Astrocyte of the spinal cord (primary cell): ENCODE measurements at places on chromosomes 11 and 22.

DNA sequence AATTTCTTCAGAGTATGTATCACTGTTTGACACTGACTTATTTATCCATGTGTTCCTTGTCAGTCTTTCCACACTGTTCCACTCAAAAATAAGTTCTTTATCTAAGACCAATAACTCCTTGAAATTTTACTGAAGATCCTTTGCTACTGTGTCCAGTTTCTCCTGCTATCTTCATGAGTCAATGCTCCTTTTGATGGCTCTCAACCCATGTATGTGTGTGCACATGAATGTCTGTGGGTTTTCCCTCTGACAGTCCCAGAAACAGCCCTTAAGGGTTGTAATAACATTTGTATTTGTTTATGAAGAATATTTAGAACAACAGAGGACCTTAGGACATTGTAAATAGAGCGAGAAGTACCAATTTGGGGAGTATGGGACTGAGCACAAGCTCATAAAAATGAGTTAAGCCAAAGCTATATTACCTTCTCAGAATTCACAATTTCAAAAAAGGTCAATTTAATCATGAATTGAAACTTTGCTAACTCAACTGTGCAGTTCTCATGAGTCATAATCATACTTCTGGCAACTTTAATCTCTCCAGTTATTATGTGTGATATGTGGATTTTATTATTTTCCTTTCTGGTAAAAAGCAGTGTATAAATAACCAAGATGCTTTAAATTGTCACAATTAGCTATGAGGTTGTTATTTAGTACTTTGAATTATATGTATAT lies 533.6 kb downstream of the CNTN5 start:
- DNase-seq: no peak

- DNase-seq: no peak
Measured at GRCh38 chr22:29342577-29343312, 27.2 kb upstream of the RASL10A start.

GRCh38 chr22:46068593-46069491 lies 81.5 kb upstream of the PPARA start:
- DNase-seq: peak; percentile 85

- no peak for DNase-seq
Measured at GRCh38 chr11:73989156-73989555, 6.5 kb upstream of the UCP2 start.

DNA sequence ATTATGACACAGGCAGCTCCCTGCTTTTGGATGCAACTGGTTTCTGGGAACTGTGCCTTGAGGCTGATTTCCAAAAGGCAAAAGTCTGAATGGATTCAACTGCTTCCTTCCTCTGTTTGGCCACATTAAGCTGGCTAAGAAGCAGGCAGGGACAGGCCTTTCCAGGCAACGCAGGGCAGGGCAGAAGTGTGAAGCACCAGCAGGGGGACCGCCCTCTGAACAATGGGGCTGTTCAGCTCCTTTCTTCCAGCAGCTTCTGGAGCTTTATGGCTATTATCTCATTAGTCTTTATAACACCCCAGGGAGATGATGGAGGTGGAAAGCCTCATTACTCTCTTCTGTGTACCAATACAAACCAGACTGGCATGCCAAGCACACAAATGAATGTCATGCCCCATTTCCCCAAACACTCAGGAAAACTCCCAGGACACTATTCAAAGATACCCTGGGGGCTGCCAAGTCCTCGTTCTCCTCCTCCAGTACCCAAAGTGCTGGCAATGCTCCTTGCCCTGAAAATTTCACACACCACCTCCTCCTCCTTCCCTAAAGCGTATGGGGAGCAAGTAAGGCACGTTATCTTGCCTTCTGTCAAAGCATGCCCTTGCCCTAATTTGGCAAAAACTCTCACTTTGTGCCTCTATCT lies 21.3 kb downstream of the MORC2 start:
- no peak for DNase-seq

DNA sequence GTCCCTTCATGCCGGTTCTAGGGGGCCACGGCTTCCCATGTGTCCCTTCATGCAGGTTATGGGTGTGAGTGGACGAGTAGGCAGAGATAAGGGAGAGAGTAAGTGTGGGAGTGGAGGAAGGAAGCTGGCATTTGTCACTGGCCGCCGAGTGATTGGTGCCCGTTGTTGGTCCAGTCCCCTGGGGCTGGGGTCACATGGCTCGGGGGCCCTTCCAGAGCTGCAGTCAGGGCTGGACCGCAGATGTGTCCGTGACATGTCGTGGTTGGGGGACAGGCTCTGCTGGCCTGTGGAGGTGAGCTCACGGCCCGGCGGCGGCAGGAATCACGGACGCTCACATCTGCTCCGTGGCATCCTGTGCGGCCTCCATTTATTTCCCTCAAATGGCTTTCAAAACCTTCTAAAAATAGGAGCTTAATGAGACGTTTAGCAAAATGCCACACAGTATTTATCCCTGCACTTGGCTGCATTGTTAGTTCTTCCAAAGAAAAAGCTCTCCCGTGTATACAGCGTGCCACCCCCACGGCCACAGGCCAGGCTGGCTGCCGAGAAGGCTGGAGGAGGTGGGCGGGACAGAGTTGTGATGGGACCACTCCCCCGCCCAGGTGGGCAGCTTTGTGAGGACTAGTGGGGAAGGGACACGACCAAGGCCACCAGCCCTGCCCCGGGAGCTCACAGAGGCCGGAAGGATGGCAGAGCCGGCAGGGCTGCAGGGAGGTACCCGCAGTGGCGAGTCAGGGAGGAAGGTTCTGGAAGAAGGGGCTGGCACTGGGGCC lies 386.7 kb downstream of the TBC1D22A start:
- no peak for DNase-seq

- DNase-seq: no peak
Measured at GRCh38 chr22:39298241-39298987, 21.0 kb downstream of the RPL3 start.

GRCh38 chr11:122843281-122844141 lies 5.2 kb downstream of the CRTAM start:
- DNase-seq: no peak

- peak; percentile 72 for DNase-seq
Measured at GRCh38 chr11:27718863-27719545, 18.7 kb upstream of the BDNF start.

DNA sequence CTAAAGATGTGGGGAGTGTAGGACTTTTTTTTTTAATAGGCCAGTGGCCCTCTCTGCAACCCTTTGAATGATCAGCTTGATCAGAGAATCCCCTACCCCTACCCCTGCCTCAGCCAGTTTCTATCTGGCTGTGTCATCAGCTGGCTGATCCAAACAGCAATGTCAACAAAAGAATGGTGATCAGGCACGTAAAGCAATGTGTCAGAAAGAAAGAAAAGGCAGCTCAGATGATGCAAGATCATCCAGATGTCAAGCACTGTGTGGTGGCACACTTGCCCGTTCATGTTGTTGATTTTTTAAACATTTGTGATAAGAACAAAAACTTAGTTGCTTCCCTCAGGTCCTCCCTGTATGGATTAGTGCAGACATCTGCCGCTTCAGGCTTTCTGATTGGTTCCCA lies 26.3 kb upstream of the EHF start:
- no peak for DNase-seq

DNA sequence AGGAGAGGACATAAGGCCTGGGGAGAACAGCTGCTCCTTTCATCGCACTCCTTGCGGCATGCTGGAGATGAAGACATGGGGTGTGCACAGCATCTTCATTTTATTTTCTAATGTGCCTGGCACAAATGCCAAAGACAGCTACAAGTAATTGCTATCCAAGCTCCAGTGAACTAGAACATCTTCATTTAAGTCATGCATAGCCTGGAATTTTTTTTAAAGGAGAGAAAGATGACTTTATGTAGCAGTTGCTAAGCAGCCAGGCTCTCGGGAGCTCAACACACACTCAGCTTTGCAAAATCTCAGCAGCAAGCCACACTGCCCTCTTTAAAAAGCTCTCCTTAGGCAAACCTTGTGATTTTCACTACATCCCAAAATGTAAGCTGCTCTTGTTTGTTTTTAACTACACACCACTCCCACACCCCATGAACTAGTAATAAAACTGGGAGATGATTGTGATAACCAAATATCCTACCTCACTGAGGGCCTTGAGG lies 164.5 kb upstream of the POU2AF2 start:
- peak; percentile 21 for DNase-seq

DNA sequence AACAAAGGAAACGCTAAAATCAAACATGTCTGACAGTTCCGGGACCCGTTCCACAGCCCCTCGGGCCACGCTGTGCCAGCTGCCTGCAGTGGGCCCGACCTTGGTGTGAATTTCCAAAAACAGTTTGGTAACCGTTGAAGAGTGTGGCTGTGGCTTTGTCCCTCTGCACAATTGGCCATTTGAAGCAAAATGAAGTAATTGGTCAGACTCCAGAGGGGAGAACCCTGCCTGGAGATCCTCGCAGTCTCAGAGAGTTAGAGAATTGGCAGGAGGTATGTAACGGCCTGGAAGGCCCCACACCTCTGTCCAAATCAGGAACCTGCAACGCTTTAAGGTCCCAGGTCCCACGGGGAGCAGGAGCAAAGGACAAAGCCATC lies 26.3 kb downstream of the TRMU start:
- no peak for DNase-seq

DNA sequence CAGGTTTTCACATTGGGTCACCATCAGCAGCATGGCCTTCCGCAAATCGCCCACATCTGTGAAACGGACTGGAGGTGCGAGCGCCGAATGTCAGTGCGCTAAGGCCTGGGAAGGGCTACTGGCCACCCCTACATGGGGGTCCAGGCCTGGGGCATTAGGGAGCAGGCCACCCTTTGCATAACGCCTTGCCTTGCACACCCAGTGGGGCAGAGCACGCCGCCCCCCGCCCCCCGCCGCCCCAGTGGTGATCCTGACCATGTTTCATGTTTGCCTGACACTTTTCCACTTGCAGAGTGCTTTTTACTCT lies 2.6 kb downstream of the GRK2 start:
- no peak for DNase-seq

- peak; percentile 76 for DNase-seq
Measured at GRCh38 chr11:34926101-34926830, 9.8 kb downstream of the PDHX start.

DNA sequence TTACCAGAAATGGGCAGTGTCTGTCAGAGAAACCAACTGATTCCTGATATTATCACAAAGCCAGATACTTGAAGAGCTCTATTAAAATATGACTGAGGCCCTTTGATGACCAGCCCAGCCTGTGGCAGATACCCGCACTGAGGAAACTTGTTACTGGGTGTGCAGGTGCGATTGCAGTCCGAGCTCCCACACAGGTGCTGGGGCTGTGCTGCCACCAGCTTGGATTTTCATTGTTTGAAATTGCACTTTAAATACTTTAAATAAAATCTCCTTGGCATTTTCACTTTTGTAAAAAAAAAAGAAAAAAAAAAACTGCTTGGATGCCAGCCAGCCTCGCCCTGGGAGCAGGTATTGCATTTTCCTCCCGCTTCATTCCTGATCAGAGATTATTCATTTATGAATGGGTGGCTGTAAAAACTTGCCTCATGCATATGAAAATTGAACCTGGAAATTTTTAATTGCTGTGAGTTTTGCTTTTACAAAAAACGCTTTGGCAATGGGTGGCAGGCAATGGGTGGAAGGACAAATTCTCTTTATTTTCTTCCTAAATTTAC lies 21.2 kb downstream of the EHF start:
- DNase-seq: no peak

GRCh38 chr11:124943254-124943616 lies 7.4 kb upstream of the HEPACAM start:
- DNase-seq: no peak
